ENCODE measurements at places on chromosomes 1 and 21.

GRCh38 chr21:27817902-27818623 lies 851.2 kb upstream of the ADAMTS5 start:
- no peak for DNase-seq

DNA sequence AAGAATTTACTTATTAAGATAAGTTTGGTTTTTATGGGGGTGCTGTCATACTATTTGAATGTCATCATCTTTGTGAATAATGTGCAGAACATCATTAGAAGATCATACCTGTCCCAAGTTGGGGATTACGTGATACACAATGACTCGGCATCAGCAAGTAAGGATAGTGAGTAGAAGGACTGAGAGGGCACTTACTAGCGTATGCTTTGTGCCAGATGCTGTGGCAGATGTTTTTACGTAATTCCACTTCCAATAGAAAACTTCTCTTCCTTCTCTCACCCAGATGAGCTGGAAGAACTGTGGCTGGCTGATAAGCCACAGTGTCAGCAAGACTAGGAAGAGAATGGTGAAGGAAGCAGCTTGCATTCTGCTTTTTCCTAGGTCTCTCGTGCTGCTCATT lies 28.1 kb upstream of the TGFB2 start:
- DNase-seq: no peak

- DNase-seq: no peak
These were observed 306.9 kb downstream of the ASTN1 start for GRCh38 chr1:176857632-176858031.

DNA sequence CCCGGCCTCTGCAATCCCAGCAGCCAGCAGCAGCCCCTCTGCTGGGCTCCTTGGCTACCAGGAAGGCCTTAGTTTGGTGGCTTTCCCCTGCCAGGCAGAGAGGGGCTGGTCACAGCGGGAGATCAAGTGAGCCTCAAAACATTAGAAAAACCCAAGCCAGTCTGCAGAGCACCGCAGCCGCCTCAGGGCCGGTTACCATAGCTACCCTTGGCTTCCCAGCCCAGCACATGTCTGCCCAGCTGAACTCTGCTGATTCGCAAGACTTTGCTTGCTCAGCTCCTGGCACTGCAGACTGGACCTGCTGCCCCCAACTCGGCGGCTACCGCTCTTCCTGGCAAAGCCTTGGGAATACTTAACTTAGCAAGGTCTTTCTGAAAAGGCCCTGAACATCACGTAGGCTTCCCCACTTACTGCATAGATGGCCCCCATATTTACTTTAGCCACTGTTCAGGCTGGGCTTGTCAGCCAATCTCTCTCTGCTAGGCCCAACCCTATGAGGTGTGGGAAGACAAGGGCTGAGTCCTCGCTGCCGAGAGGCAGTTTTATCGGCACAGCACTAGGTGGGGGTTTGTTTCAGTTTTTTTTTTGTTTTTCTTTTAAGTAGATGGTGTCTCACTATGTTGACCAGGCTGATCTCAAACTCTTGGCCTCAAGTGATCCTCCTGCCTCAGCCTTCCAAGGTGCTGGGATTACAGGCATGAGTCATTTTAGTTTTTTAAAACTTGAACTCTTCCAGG lies 28.6 kb upstream of the PLEKHG5 start:
- DNase-seq: no peak

- no peak for DNase-seq
These were observed 3.1 kb downstream of the C1orf162 start for GRCh38 chr1:111476761-111477309.

DNA sequence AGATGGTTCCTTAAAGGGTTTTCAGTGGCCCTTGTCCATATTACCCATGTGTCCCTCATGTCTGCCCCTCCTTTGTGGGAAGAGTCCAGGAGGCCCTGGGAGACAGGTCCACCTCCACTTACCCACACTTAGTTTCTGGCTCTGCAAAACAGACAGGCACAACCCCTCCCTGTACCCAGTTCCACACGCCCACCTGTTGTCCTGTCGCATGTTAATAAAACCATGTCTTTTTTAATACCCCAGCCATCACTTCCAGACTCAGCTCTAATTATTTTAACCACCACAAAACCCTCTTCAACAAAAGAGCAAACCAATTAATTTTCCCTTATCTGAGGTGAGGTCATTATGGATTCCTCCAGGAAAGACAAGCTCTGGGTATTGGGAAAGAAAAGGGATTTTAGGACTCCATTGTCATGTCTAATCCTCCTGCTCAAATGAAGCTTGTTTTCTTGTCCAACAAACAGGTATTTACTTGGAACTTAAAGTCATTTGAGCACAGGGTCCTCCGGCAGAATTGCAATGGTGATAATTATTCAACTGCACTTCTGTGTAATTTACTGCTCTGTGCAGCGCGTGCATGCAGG lies 68.9 kb downstream of the CCDC185 start:
- no peak for DNase-seq

GRCh38 chr1:213600879-213601278 lies 386.9 kb upstream of the PROX1 start:
- DNase-seq: no peak

DNA sequence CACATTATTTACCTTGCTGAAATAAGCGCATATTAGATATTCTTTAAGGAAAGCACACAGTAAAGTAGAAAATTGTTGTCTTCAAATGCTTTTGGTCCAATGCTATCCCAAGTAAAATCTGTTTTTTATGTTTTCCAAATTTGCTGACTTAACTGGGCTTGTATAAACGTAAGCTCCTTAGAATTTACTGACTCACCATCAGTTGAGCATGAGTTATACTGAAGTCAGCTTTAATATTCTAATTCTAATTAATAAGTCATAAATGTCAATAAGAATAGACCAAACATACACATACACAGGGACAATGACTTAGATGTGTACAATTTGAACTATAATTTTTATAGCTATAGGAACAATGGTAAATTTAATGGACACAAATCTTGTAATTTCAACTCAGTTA lies 319.2 kb downstream of the TPR start:
- DNase-seq: no peak

DNA sequence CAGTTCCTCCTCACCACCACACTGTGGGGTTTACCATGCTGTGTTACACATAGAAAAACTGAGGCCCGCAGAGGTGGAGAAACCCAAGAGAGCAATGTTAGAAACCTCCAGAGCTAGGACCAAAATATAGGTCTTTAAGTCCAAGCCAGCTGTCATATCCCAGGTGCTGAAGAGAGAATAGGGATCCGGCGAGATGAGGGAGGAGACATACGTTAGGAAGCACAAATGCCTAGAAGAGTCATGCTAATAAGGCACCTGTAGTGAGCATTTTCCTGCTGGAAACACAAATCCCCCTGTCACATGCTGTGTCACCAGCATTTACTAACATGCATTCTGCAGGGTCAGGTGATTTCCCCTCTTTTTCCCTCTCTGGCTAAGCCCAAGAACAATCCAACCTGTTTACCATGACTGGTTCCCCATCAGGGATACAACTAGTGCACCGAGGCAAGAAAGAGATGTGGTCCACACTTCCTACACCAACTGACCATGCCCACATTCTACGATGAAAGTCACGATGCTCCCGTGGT lies 168.6 kb upstream of the CAMK1G start:
- DNase-seq: no peak

All from natural killer cell (primary cell).